ENCODE measurements at places on chromosomes 7 and 10. TPM values are rescaled to one million over a fixed set of nuclear protein-coding genes. Genes with fewer than 3 reads are reported as not detected.

DNA sequence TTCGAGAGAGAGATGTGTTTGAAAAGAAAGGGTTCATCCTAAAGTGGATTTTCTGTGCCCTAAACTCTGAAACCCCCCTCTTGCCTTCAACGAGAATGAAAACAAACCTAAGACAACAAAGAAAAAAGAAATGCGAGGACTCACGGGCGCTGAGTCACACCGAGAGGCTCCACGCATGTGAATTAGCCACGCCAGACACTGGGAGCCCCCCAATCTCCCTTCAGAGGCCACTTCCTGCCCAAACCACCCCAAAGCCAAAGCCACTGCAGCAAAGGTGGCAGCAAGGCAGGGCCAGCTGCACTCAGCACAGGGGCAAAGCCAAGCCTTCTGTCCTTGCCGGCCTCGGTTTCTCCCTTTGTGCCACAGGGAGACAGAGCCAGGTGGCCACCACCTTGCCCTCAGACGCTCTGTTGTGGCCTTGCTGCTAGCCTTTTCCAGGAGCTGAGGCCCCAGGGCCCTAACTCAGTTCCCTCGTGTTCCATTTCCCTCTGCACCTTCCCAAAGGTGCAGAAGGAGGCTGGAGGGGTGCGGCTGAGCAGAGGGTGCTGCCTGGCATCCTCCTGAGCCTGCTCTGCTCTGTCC, 93.3 kb downstream of the FAM53B start:
- no peak for DNase-seq

Gene GARIN1A
- 3.6 TPM for total RNA-seq

Gene OR13A1
- not detected for total RNA-seq

DNA sequence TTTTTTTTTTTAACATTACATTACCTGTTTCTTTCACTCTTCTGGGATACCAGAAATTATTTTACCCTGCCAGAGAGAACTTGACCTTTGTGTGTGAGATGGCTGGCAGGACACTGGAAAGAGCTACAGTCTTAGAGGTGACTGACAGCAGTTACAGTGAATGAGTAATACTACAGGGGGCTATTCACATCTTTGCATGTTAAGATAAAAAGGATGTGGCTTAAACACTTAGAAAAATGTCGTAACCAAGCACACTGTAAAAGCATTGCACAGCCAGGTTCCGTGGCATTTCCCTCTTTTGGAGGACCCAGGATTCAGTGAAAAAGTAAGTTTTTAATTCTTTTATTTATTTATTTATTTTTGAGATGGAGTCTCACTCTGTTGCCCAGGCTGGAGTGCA, 18.8 kb upstream of the TBC1D12 start:
- DNase-seq = no peak

GRCh38 chr7:55336540-55336939, 28.6 kb upstream of the LANCL2 start:
- no peak for DNase-seq

GRCh38 chr7:139693651-139694388, 84.0 kb downstream of the HIPK2 start:
- no peak for DNase-seq

- no peak for DNase-seq
Measured at GRCh38 chr7:156836443-156836842, 56.5 kb downstream of the LMBR1 start.

Gene ICA1
- total RNA-seq = 47.1 TPM

DNA sequence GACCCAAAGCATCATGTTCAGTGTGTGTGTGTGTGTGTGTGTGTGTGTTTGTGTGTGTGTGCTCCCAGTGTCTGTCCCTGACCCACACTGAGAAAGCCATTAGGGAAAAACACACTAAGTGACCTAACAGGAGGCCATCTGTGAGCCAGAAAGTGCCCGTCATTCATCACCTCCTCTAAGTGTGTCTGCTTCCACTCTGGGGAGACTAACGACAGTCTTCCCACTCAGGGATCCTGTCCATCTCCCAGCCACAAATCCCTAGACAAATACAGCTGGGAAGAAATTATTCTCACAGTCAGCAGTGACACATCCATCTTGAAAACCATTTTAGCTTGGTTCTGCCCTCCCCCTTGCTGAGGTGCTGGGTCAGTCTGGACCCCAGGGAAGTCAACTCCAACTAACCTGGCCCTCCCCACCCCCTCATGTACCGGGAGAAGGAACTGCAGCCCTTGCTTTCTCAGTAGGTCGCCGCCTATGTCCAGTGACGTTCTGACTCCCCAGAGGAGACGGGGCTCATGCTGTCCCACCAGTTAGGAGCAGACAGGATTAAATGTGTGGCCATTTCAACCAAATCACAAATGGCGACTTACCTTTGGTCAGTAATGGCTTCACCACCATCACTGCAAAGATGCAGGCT, 296.5 kb upstream of the ZNF32 start:
- no peak for DNase-seq

DNA sequence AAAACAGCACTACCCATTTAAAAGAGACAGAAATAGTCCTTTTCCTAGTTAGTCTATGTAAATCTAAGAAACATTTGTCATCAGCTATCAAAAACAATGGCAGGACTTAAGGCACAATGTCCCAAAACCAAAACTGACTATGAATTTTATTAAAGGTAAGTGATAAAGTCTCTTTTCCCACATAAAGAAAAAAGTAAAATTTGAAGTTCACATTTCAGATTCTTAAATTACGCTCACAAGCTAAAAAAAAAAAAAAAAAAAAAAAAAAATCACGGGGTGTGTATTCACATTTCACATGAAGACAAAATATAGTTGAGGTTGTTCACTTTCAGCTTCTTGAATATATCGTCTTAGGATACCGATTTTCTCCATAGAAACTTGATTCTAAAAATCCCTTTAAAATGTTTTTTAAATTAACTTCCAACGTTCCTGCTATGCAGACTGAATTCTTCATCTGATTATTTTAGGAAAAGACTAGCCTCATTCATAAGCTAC, 1.6 kb downstream of the P4HA1 start:
- no peak for DNase-seq

- DNase-seq = peak; percentile 42
Measured at GRCh38 chr10:119006451-119007210, 22.9 kb upstream of the NANOS1 start.

DNA sequence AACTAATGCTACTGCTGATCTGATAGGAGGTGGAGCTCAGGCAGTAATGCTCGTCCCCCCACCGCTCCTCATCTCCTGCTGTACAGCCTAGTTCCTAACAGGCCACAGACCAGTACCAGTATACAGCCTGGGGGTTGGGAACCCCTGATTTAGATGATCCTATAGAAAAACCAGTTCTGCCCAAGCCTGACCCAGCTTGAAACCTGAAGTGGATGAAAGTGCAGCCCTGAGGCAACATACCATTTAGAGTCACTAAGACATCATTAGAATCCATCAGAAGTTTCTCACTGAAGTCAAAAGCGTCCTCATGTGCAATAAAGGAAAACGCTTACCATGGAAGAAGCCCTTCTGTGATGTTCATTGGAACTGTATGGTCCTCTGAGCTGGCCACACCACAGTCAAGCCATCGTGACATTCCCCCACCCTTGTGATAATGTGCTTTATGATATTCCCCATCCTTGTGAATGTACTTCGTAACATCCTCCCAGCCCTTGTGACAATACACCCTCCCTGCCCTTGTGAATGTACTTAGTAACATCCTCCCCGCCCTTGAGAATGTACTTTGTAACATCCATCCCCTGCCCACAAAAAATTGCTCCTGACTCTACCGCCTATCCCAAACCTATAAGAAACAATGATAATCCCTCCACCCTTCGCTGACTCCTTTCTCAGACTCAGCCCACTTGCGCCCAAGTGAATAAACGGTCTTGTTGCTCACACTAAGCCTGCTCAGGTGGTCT, 65.9 kb upstream of the HECTD2 start:
- DNase-seq = no peak

GRCh38 chr7:91898240-91898992, 17.9 kb upstream of the MTERF1 start:
- DNase-seq = no peak

GRCh38 chr7:20647036-20647435, 31.6 kb downstream of the ABCB5 start:
- no peak for DNase-seq

DNA sequence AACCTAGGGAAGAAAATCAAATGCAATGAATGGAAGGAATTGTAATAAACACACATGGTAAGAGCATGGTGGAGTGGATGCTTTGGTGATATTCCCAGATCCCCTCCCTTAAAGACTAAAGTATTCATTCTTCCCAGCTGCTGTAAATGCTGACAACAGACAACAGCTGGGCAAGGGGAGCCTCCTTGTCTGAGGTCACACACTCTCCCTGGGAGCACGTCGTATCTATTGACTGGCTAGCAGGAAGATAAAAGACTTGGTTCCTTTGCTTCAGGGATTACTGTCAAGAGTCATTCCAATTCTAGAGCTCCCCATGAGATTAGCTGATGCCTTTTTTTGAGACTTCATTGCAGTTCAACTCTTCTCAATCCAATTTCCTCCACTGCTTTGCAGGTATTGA, 443.5 kb upstream of the ETV1 start:
- no peak for DNase-seq

DNA sequence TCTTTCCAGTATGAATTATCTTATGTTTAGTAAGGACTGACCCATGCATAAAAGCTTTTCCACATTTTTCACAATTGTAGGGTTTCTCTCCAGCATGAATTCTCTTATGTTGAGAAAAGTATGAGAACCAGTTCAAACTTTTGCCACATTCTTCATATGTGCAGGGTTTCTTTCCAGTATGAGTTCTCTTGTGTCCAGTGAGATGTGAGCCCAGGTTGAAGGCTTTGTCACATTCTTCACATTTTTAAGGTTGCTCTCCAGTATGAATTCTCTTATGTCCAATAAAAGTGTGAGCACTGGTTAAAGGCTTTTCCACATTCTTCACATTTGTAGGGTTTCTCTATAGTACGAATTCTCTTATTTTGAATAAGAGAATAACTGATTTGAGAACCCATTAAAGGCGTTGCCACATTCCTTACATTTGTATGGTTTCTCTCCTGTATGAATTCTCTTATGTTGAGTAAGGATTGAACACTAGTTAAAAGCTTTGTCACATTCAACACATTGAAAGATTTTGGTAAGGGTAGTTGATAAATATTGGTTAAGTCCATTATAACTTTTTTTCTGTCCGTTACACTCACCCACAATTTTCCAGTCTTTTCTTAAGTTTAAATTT, 911.0 kb upstream of the ZNF722 start:
- DNase-seq = no peak

Gene HOGA1
- total RNA-seq = 0.91 TPM

Data from endothelial cell of umbilical vein (primary cell).